ENCODE measurements at places on chromosomes 7 and 10.

DNA sequence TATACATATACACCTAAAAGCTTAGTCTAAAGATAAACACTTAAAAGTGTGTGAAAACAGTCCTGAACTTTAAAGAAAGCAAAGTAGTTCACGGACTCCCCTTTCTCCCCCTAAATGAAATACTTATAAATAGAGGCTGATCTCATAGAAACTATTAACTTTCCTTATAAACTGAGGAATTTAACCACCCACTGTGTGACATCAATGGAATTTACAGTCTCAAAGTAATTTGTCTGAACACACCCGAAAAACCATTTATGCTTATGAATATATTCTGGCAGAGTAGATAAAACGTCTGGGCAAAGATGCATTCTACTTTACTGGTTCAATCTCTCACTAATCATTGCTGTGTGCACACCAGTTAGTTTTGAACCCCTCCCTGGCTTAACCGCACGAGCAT is 181.8 kb upstream of the DGKB start:
- DNase-seq, result no peak

DNA sequence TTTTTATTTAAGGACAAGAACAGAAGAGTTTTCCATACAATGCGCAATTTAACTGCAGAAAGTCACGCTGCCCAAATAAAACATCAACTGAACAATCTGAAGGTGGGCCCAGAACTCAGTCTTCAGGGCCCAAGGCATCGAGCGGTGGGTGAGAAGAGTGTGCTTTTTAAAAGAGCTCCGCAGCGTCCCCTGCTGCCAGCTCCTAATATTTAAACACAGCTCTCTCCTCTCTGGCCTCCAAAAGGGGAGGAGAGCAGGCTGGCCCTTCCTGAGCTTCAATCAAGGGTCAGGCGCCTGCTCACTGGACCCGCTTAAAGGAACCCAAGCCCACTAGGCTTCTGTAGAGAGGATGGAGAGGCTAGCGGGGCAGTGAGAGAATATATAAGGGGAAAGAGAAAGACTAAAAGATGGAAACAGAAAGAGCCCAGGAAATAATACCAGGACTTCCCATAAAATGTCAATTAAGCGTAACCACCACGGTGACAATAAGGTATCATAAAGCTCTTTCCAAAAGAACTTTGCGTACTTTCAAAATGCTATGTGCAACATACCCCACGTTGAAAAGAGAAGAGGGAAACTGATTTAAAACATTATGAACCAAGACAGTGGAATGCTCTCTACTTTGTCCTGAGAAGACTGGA is 2.8 kb downstream of the FAM53B start:
- DNase-seq, result peak; percentile 93

- no peak for DNase-seq
Observed at GRCh38 chr10:79454259-79454658, 8.8 kb upstream of the ZCCHC24 start.

GRCh38 chr10:12801214-12802087 is 200.1 kb downstream of the CCDC3 start:
- no peak for DNase-seq

DNA sequence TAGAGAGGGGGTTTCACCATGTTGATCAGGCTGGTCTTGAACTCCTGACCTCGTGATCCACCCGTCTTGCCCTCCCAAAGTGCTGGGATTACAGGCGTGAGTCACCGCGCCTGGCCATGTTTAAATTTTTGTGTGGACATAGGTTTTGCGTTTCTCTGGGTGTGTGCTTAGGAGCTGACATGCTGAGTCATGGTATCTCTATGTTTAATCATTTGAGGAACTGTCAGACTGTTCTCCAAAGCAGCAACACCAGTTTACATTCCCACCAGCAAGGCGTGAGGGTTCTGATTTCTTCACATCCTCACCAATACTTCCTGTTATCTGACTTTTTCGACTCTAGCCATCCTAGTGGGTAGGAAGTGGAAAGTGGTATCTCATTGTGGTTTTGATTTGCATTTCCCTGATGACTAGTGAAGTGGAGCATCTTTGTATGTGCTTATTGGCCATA is 153.7 kb downstream of the DNAJB6 start:
- DNase-seq, result no peak

DNA sequence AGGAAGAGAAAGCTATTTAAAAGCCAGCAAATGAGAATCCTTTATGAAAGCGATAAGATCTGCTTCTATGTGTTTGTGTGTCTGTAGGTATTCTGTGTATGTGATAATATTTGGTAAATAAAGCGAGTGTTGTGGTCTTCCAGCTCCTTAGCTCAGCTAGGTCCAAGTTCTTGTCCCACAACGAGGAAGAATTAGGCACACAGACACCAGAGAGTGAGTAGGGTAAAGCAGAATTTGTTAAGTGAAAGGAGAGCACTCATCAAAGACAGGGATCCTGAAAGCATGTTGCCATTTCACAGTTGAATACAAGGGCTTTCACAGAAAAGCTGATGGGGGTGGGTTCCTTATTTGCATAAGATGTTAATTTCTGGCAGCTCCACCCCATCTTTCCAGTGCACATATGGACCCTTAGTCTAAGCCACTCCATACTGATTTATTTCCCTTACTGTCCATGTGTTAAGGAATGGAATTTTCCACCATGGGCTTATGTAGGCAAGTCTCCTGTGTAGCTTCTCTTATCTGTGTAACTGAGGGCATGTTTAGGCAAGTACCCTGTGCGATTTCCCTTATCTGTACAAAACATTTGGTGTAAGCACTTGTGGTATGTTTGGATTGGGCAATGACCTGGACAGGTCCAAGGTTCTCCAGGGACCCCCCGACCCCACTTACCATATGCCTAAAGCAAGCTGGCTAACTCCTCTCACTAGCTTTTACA is 165.9 kb upstream of the VIPR2 start:
- no peak for DNase-seq

DNA sequence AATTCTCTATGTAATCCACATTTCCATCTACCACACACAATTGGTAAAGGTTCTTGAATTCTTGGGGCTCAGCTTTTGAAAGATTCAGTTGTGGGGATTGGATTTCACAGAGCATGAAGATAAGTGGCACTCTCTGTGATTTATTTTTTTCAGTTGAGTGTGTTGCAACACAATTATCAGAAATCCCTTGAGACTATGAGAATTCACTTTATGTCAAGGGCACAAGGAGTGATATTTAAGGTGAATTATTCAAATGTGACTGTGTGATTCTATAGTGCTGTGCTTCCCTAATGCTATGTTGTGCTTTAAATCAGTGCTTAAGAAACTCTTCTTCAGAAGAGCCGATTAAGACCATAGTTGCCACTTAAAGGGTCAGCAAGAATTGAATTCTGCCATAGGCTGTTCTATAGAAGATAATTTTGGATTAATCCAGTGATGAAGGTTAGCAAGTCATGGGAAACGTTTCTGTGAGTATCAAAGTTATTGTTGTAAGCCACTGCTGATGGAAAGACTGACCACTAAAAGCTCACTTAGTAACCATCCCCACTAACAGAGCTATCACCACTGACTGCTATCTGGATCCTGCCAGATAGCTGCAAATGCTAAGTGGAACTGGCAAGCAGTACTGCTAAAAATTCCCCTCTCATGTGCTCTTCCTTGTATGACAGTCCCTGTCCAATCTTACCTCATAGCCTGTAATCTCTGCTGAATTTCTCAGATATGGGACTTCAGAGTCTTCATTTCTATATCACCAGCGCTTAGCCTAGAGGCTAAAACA is 134.0 kb upstream of the SEMA3D start:
- DNase-seq, result no peak

GRCh38 chr7:154929006-154929726 is 73.8 kb downstream of the PAXIP1 start:
- no peak for DNase-seq

DNA sequence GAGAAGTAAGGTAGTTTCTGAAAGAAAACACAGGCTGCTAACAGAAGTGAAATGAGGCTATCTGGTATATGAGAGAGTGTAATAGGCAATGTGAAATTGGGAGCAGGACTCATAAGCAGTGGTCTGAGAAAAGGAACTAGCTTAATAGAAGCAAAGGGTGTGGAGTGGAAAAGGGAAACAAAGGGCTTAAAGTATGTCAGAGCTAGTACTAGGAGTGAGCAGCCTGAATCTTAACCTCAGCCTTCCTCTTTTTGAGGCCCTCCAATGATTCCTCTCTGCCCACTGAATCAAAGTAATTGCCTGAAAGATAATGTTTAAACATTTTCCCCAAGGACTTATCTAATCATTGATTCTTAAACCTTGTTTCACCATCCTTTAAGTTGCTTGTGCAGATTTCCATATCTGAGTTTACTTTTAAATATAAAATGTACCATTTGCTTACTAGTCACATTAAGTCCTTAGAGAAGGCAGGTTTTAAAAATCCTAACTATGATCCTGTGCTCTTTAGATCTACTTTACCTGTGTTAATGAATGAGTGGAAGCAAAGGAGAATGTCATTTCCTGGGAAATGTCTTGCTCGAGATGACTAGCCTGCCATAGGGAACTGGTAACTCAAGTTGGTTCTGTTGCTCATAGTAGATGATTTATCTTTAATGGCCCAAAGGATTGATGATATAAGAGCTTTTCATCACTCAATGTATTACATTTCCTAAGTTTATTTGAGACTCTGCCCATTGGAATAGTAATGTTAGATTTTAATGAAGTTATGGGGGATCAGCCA is 155.0 kb downstream of the SKAP2 start:
- no peak for DNase-seq

DNA sequence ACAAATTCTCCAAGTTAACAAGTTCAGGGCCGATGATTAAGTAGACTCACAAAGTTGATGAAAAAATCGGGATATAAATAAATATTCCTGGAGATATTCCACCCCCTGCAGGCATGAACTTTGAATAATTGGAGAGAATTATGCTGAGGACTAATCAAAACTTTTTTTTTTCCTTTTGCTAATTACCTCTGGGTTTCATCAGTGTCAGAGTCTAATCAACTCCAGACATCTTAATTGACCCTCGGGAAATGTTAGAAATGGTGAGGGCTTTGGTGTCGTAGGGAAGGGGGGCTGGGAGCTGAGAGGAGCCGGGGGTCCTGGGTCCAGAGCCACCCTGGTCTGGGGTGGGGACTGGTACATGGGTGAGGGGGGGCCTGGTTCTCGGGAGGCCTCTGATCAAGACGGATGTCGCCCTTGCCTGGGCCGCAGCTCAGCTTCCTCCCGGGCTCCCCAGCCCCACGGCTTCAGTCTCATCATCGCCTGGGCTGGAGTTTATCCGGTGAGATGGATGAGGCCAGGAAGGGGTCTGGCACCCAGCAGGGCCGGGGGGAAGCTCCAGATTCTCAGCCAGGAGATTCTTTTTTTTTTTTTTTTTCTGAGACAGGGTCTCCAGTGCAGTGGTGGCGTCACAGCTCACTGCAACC is 30.4 kb upstream of the ELFN1 start:
- DNase-seq, result no peak

DNA sequence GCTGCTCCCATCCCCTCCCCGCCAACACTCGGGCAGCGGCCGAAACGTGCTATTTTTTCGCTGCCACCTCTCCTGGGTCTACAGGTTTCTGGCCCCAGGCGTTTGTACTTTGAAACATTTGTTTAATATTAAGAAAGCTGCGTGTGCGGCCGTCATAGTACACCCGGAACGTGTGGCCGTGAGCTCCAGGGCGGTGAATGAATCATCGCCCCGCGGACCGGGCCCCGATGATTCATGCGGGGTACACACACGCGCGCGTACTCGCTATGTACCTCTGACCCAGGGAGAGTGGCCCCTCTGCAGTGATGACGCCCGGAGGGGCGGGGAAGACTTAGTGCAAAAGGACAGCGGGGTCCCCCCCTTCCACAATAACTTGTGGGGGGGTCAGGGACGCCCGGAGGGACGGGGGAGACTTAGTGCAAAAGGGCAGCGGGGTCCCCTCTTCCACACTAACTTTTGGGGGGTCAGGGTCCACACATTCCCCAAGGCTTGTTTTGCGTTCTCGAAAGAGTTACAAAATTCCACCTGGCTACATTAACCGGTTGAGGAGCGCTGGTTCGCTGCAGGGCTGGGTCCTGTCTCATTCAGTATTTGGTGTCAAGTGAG is 56.5 kb upstream of the PCGF5 start:
- peak; percentile 46 for DNase-seq

- DNase-seq, result no peak
Observed at GRCh38 chr7:117582219-117582704, 102.4 kb downstream of the CFTR start.

DNA sequence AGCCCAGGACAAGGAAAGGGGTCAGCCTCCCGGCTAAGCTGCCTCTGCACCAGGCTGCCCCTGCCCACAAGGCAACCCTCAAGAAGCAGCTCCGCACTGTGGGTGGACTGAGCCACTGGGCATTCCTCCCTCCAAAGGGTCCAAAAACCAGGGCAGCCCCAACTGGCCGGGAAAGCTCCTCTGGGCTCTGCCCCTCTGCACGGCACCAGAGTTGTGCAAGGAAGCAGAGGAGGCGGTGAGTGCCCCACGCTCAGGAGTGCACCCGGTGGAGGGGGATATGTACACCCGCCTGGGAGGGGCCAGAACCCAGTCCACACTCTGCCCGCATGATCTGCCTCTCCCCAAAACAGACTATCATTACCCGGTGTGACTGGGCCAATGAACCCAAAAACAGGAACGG is 43.8 kb downstream of the PTPRN2 start:
- DNase-seq, result no peak

GRCh38 chr10:110833941-110834628 is 37.6 kb upstream of the PDCD4 start:
- DNase-seq, result no peak

- no peak for DNase-seq
Observed at GRCh38 chr10:10462151-10462941, 555.3 kb upstream of the CELF2 start.

DNA sequence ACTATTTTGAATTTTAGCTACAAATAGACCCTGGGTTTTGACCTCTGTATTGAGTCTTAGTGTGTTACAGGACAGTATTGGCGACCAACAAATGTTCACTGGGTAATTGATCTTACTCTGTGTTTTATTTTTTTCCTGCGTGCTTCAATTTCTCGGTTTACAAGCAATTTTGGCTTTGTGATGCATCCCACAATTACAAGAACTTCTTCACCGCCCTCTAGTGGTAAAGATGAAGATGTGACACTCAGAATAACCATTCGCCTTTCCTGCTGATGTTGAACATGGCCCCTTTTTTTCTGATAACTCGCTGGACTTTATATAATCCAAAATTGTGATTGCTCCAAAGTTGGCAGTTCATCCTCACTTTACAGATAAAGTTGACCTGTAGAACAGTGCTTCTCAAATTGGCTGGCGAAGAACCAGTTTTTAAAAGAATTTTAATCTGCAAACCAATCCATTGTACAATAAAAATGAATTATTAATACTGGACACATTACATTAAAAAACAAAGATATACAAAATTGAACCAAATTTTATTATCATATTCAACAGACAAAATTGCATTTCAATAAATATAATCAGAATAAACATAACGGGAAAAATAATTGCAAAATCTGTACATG is 20.2 kb upstream of the SMC3 start:
- peak; percentile 41 for DNase-seq

GRCh38 chr7:149171892-149172533 is 23.3 kb upstream of the ZNF282 start:
- no peak for DNase-seq

DNA sequence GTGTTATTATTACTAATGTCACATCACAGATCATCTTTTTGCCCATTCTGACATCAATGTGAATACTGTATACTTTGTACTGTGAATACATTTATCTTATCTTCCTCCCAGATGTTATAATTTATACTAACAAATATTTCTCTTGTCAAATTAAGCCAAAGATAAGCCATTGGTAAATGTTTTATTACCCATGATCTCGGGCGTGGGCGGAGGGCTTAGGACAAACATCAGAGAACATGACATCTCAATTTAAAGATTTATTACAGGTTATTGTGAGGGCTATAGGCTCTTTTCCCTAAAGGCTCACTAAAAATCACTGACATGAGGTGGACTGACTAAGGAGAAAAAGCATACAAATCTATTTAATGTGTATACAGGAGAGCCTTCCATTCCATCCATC is 58.2 kb upstream of the DGKB start:
- DNase-seq, result no peak
